Activated CD4-positive, alpha-beta T cell treated with anti-CD3 and anti-CD28 coated beads for 1 hour (primary cell): ENCODE measurements at places on chromosomes 12 and 14.

GRCh38 chr12:98901189-98901588 is 256.1 kb downstream of the APAF1 start:
- DNase-seq, result no peak

GRCh38 chr12:132429602-132429945 is 60.4 kb upstream of the FBRSL1 start:
- DNase-seq, result no peak

DNA sequence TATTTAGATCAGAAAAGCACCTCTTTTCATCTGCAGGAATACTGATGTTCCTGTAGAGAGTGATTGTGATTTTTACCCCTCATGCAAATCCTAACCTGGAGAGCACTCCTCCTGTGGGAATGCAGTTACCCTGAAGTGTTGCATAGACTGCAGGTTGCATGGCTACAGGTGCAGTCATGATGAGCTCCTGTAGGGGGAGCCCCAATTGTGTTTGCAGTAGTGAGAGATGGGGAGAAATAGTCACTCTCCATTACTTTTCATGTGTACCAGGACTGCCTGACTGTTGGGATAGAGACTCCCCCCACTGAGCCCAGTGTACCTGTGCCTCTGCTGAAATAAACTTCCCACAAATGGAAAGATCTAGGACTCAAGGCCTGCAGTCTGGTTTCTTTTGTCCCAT is 1086.5 kb downstream of the SLC6A15 start:
- DNase-seq, result no peak

GRCh38 chr12:38872561-38872960 is 32.8 kb downstream of the CPNE8 start:
- DNase-seq, result no peak

DNA sequence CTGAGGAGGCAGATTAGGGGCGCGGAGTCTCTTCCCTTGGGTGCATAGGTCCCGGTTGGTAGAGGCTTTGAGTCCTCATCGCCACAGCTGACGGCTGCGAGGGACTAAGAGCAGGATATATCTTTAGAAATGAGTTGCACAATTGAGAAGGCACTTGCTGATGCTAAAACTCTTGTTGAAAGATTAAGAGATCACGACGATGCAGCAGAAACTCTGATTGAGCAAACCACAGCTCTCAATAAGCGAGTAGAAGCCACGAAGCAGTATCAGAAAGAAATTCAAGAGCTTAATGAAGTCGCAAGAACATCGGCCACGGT is 22.1 kb downstream of the SPATS2 start:
- DNase-seq, result no peak
